Fibroblast of pulmonary artery (primary cell): ENCODE measurements at places on chromosomes 1 and 21.

GRCh38 chr21:44437696-44438431 lies 17.4 kb upstream of the LRRC3 start:
- DNase-seq: no peak

DNA sequence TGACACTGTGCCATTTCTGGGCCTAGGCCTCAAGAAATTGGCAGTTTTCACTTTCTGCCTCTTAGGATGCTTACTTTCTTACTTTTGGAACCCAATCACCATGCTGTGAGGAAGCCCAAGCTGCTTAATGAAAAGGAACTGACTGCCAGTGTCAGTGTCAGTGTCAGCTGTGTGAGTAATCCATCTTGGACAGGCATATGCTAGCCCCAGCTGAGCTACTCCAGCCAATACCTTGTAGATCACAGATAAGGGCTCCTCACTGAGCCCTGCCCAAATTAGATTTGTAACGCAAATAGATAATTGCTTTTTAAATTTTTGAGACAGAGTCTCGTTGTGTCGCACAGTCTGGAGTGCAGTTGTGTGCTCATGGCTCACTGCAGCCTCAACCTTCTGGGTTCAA lies 59.6 kb downstream of the SELENOF start:
- no peak for DNase-seq

GRCh38 chr1:182968151-182968741 lies 15.3 kb upstream of the SHCBP1L start:
- DNase-seq: peak; percentile 10

GRCh38 chr1:9825093-9826074 lies 1.6 kb upstream of the CLSTN1 start:
- peak; percentile 48 for DNase-seq

GRCh38 chr1:66893712-66894111 lies 30.9 kb downstream of the DNAI4 start:
- no peak for DNase-seq

GRCh38 chr1:118004312-118004711 lies 74.8 kb downstream of the WDR3 start:
- DNase-seq: no peak

- peak; percentile 49 for DNase-seq
Measured at GRCh38 chr1:214224611-214225354, 56.2 kb upstream of the SMYD2 start.

DNA sequence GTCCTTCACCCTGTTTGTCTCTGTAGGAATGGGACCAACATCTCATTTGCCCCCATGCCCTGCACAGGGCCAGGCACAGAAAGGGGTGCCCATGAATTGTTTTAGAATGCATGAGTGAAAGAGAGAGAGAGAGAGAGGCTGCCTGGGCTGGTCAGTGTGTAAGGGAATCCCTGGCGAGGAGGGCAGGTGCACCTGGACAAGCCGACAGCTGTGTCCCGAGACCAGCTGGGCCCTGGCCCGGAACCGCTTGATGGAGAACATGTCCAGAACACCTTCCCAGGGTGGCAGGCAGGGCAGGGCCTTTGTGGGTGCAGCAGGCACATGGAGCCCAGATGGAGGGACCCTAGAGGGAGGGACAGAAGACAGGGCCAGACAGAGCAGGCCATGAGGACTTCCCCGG lies 22.7 kb downstream of the SPOCD1 start:
- no peak for DNase-seq

DNA sequence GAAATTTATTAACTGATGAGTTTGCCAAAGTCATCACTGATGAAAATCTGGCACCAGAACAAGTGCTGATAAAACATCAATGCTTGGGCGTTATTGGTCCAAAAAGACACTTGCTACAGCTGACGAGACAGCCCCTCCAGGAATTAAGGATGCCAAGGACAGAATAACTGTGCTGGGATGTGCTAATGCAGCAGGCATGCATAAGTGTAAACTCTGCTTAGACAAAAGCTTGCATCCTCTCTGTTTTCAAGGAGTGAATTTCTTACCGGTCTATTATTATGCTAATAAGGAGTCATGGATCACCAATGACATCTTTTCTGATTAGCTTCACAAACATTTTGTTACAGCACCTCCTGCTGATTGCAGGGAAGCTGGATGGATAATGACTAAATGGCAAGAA lies 402.0 kb downstream of the LTN1 start:
- no peak for DNase-seq

DNA sequence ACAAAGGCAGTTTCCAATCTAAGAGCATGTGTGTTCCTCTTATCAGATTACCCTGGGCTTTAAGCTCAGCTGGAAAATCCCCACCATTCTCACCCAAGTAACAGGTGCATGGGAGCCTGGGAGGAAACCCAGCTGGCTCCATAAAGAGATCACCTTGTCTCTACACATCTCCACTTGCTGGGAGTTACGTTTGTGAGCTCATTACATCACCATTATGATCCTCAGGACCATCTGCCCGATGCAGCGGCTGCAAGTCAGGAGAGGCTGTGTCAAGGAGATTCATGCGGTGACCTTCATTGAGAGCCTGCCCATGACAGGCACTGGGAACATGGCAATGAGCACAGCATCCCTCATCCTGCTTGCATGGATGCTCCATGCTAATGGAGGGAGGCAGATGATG lies 618.0 kb downstream of the NPHP4 start:
- no peak for DNase-seq

DNA sequence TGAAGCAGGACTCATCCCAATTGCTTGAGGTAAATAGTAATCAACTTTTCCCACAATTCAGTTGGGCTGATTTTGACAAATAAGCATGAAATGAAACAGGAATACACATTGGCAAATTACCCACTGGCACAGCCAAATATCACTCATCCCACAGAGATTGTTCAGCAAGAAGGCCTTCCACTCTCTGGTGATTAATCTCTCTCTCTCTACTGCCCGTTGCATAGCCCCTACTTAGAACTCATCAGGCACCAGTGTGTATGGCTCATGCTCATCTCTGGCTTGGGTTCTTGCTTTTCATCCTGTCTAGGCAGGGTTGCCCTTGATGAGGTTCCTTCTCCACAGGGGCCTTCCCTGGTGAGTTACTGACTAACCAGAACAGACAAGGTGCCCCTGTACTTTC lies 1.1 kb downstream of the BSDC1 start:
- peak; percentile 53 for DNase-seq

DNA sequence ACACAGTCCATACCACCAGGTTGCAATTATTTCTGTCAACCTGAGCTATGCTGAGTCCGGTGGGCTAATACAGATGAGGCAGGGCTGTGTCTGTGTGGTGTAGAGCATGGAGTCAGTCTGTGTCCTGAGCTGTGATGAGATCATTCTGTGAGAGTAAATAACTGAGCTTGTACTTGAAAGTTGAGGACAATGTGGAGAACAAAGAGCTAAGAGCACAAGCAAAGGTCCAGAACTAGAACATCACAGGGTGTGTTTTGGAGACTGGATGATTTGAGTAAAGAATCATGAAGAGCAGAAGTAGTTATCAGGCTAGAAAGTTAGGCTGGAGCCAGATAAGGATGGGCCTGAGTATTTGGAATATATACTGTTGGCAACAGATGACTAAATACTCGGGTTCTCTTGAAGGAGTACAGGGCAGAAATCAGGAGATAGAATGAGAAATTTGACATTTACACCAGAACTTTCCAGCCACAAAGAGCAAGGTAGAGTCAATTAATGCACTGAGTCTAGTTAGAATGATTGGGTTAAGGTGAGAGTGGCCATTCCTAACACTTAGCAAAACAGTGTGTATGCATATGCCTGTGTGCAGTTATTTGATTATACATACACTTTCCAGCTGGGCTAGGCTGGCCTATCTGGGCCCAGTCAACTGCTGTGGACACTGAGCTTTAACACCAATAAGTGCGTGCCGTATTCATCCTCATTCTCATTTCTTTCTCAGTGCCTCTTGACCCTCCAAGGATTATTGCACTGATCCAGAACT lies 48.8 kb downstream of the LEPR start:
- DNase-seq: no peak

GRCh38 chr1:246583056-246583440 lies 16.8 kb downstream of the CNST start:
- no peak for DNase-seq

- DNase-seq: no peak
Measured at GRCh38 chr1:111992476-111992875, 3.0 kb upstream of the KCND3 start.

DNA sequence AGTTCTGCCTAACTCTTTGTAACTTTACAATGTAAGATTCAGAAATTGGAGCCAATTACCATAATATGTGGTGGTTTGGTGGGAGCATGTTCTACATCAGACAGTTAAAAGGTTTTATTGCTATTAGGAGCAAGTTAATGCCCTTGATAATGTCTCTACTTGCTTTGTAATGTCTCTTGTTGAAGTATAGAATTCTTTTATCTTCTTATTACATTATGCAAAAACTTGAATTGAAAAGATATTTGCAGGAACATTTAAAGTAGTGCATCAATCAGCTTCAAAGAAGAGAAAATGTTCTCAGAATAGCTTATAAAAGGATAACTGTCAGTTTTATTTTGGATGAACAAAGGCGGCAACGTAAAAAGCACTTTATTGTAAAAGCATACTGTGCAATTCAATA lies 77.8 kb downstream of the RWDD3 start:
- no peak for DNase-seq

DNA sequence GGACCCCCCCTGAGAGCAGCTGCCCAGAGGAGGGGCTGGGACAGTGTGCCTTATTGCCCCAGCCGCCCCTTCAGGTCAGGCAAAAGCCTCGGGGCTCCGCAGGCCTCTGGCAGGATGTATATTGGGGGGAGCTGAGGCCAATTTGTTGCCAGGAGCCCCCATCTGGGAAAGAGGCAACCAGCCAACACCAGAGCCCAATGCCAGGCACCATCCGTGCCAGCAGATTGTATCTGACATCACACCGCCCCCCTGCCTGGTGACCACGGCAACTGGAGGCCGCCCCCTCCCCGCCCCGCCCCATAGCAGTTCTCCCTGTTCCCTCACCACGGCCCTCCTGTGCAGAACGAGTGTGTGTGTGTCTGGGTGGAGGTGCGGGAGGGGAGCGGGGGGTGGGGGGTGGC lies 3.6 kb upstream of the PLEKHG5 start:
- no peak for DNase-seq

- DNase-seq: no peak
Measured at GRCh38 chr21:37514038-37514667, 147.6 kb downstream of the DYRK1A start.

DNA sequence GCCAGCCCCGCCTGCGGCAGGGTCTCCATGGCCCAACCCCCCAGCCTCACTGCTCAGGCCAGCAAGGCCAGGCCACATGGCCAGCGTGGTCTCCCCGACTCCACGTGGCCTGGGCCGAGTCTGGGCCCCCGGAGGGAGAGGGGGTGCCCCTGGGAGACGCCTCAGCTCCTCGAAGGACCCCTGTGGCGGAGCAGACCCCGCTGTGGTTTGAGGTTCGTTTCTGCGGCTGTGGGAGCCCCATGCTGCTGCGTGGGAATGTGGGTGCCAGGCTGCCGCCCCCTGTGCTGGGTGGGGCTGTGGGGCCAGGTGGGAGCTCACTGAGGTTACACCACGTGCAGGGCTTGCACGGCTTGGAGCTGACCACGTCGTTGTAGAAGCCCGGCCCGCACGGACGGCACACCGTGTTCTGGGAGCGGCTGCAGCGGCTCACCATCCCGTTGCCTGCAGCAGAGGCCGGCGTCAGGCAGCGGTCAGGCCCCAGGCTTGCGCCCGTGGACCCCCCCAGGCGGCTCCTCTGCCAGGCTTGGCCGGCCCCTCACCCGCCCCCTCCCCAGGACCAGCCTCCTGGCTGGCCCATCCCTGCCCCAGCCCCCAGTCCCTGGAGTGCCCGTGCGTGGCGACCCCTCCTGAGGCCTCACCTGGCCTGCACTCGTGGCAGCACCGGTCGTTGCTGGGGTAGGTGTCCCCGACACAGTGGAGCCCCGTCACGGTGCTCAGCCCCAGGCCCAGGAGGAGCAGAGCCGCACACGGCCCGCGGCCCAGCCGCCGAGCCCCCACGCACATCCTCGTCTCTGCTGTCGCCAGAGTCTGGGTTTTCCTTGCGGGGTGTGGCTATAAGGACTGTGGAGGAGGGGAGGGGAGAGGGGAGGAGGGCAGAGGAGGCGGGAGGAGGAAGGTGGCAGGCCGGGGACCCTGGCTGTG lies at the start of gene TNFRSF4:
Gene TNFRSF4 (minus strand): TSS at position 809 of the 921 bp plus-strand sequence. CDS start 26 bp downstream, at position 783.
- DNase-seq: no peak

- DNase-seq: peak; percentile 18
Measured at GRCh38 chr1:48017716-48018115, 20.5 kb upstream of the TRABD2B start.

GRCh38 chr1:94999456-95000131 lies 72.7 kb upstream of the CNN3 start:
- DNase-seq: no peak

GRCh38 chr1:116231752-116232151 lies 120.6 kb downstream of the MAB21L3 start:
- DNase-seq: no peak

- DNase-seq: no peak
Measured at GRCh38 chr1:30534551-30534940, 188.8 kb downstream of the MATN1 start.

DNA sequence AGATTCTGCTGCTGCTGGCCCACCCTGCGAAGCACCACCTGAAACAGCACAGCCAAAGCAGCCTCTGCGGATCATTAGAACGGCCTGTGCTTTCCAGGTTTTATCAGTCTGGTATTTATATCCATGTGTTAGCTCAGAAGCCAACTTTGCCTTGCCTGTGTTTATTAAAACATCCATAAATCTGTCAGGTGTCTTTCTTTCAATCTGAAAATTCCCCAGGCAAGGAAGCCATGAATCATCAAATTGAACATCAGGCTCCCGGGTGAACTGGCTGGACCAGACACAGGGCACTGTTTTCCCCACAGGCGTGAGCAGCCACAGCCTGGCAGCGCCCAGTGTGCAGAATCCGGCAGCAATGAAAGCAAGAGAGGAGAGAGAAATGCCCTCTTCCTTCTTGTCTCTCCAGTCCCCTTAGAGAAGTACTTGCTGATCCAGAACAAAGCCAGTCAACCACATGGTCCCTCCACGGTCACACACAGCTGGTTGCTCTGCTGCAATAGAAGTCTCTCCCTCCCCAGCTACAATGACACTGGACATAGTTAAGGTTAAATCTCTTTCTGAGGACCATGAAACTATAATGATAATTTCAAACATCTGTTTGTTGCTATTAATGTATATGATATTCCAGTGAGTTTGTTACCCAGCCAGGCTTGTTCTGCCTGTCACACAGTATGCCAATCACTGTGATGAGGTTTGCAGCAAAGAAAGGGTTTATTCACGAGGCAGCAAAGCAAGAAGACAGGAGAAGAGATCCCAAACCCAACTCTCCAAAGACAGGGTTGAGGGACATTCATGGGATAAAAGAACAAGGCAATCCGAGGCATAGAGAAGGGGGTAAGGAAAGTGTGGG lies 212.1 kb upstream of the FMN2 start:
- no peak for DNase-seq

GRCh38 chr1:165114022-165114888 lies 242.3 kb downstream of the LMX1A start:
- DNase-seq: peak; percentile 63

DNA sequence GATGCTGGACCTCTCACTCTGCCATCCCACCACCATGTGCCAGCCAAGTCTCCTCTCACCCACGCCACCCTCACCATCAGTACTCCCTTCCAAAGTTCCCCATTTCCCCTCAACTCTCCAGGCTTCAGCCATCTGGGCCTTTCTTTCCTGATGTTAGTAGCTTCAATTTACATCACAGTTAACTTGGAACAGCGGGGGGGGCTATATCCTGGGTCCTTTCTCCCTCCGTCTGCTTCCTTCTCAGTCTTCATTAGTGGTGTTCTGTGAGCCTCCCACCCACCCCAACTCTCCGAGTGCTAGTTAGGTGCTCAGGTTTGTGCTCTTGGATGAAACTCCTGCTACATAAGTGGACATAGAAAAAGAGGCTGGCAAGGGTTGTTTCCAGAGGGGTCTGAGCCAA lies 31.9 kb downstream of the KCNC4 start:
- no peak for DNase-seq

- no peak for DNase-seq
Measured at GRCh38 chr1:197781968-197782721, 6.9 kb upstream of the DENND1B start.
